CD4-positive, alpha-beta T cell treated with Interleukin-17A for 4 hours (primary cell): ENCODE measurements at places on chromosomes 3 and 15.
A peak's percentile ranks its signal among the peaks of the same experiment; 100 is the strongest.

DNA sequence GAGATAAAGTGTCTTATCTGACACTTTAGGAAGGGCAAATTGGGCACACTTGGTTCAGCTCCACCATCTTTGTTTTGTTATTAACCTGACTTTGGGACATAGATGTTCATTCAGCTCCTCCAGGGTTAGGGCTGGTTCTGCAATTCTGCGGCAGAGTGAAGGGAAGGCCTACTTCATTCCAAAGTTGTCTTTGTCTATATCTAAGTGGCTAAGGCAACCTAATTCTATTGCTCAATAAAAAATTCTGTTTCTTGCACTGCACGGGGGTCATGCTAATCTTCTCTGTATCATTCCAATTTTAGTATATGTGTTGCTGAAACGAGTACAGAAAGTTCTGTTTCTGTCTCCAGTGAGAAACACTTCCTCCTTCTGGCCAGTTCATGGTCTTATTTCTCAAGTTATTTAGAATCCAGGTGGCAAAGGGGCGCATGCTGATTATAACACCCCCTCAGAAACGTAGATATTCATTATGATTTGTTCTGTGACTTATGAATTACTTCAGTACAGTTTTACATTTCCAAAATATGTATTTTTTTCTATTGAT lies 53.5 kb downstream of the PFN2 start:
- DNase-seq: no peak

GRCh38 chr3:180855364-180855763 lies 57.1 kb upstream of the FXR1 start:
- DNase-seq: no peak

GRCh38 chr15:96075895-96076294 lies 254.6 kb upstream of the NR2F2 start:
- no peak for DNase-seq

- DNase-seq: no peak
Measured at GRCh38 chr3:131883086-131883485, 151.7 kb downstream of the CPNE4 start.

GRCh38 chr3:78338405-78338804 lies 1298.5 kb downstream of the ROBO2 start:
- DNase-seq: no peak

GRCh38 chr3:193847402-193847801 lies 254.4 kb downstream of the OPA1 start:
- DNase-seq: no peak

- no peak for DNase-seq
Measured at GRCh38 chr3:55480911-55481743, 6.0 kb downstream of the WNT5A start.

DNA sequence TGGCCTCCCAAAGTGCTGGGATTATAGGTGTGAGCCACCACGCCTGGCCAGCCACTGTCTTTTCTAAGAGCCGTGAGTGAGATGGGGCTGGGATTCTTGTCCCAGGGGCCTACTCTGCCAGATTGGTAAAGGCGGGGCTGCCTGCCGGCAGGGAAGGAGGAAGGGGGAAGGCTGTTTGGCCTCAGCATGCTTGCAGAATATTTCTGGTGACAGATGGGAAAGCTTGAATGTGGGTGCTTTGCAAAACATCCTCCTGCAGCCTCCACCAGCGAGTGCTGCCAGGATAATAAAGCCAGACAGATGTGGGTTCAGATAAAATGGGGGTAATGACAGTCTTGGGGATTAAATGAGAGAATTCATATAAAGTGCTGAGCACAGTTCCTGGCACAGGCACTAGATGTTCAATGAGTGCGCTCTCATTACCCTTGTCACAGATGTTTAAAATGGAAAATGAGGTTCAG lies 19.8 kb upstream of the ACOX2 start:
- no peak for DNase-seq

GRCh38 chr3:54476891-54477290 lies 354.5 kb downstream of the CACNA2D3 start:
- DNase-seq: no peak

DNA sequence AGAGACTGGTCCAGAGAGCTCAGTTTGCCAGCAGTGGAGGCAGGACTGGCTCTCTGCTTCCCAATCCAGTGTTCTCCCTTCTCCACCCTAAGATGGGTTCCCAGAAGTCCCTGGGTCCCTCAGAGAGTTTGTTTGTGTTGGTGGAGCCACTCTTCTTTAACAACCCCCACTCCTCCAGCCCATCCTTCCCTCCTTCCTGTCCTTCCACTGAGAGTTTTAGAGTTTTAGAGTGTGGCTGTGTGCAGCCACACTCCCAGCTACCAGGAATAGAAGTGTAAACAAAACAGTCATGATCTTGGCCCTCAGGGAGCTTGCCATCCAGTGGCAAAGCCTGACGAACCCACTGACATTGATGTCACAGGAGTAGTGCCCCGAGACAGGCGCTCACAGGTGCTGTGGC lies 12.5 kb upstream of the FBLN2 start:
- no peak for DNase-seq

DNA sequence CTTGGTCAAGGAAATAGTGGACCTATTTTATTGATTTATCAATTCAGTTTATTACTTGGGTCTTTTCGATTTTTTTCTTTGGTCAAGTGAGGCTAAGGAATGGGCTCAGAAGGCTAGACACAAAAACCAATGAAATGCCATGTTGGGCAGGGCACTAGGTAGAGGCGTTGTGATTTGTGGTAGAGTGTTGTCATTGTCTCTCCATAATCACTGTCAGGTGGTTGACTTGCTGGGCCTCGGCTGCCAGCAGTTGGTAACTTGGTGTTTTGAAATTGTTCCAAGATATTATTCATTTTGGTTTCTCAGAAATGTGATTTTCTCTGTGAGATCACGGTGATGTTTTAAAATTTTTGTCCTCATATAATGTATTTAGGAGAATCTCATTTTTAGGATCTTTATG lies 173.6 kb downstream of the KLHL25 start:
- DNase-seq: peak; percentile 20

DNA sequence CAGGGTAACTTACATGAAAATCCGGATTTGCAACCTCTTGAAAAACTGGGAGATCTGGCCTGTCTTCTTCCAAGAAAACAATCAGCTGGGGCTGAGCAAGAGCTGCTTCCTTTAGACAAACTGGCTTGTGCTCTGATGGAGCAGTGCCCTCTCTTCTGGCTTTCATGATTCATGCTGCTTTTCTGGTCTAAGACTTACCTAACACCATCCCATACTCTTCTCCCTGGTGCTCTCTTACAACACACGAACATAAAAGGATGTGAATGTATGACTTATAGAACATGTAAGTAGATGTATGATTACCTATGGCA lies 9.9 kb downstream of the TJP1 start:
- no peak for DNase-seq

DNA sequence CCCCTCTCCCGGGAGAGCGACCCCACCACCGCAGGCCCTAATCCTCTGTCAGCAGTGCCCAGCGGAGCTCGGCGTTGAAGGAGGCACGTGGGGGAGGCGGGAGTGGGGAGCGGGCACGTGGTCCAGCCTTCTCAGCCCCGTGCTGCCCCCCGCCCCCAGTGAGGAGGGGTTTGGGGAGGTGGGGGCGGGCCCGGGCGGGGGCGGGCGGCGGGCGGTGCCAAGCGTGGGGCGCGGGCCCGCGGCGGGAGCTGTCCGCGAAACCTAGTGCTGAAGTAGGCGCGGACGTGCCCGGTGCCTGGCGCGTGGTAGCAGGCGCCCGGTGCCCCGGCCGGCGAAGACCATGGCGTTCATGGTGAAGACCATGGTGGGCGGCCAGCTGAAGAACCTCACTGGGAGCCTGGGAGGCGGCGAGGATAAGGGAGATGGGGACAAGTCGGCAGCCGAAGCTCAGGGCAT lies at the start of gene CPLX3:
Gene CPLX3 (plus strand): TSS at position 264 of the 456 bp plus-strand sequence. CDS start 77 bp downstream, at position 341.
- peak; percentile 61 for DNase-seq

GRCh38 chr15:76994496-76994895 lies 430 bp upstream of the PSTPIP1 start:
- DNase-seq: peak; percentile 19

- DNase-seq: peak; percentile 76
Measured at GRCh38 chr15:72285927-72286516, 13.7 kb upstream of the PARP6 start.

GRCh38 chr3:32148351-32148750 lies 41.9 kb downstream of the GPD1L start:
- DNase-seq: no peak

GRCh38 chr15:74343127-74343796 lies 24.2 kb downstream of the CYP11A1 start:
- no peak for DNase-seq

DNA sequence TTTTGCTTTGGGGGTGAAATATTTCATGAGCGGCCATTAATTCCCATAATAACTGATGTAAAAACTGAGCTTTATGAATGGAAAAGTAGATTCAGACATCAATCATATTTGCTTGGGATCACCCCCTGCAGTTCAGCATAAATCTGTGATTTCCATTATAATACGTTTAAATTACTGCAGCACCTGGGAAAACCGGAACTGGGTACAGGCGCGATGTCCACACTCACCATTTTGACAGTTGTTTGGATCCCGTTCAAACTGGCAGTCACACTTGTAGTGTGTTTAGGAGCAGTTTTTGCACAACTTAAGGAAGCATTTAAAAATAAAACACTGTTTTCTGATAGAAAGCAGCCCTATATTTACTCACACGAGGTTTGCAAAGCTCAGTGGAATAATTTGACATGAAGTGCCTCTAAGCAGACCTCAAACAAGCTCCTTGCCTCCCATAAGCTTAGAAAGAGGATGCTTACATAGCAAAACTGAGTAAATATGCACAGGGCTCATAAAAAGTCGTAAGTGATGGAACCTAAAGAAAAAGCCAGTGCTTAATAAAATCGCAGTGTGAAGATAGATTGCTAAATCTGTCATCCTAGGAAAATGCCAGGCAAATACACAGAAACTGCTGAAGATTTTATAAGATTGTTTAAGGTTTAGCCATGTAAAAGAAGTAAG lies 377.6 kb downstream of the PTPRG start:
- no peak for DNase-seq

DNA sequence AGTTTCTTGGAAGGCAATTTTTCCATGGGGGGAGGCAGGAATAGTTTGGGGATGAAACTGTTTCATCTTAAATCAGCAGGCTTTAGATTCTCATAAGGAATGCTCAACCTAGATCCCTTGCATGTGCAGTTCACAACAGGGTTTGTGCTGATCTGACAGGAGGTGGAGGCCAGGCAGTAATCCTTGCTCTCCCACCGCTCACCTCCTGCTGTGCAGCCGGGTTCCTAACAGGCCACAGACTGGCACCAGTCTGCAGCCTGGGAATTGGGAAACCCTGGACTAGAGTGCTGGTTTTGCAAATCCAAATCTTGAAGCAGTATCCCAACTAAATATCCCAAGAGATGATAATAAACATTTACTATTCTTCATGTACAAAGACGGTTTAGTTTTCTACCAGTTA lies 256.3 kb upstream of the TMCO5A start:
- DNase-seq: no peak

DNA sequence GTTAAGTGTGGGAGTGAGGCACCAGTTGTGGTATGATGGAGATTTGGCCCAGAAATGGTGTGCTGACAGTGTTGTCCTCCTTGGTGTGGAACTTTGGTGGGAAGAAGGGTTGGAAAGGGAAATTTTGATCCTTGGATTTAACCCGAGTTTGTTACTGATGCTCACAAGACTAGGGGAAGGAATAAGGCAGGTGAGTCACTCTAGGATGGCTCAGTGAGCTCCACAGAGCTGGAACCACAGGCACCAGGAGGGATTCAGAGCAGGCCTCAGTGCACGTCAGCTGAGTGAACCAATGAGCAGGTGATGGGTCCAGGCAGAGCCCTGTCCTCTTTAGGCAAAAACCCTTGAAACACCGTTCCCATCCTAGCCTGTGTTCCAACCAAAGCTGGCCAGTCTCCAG lies 11.4 kb downstream of the CHRD start:
- DNase-seq: no peak

- DNase-seq: peak; percentile 20
Measured at GRCh38 chr3:186772281-186772694, 11.1 kb upstream of the EIF4A2 start.

- DNase-seq: no peak
Measured at GRCh38 chr3:177238686-177239216, 41.5 kb upstream of the TBL1XR1 start.

DNA sequence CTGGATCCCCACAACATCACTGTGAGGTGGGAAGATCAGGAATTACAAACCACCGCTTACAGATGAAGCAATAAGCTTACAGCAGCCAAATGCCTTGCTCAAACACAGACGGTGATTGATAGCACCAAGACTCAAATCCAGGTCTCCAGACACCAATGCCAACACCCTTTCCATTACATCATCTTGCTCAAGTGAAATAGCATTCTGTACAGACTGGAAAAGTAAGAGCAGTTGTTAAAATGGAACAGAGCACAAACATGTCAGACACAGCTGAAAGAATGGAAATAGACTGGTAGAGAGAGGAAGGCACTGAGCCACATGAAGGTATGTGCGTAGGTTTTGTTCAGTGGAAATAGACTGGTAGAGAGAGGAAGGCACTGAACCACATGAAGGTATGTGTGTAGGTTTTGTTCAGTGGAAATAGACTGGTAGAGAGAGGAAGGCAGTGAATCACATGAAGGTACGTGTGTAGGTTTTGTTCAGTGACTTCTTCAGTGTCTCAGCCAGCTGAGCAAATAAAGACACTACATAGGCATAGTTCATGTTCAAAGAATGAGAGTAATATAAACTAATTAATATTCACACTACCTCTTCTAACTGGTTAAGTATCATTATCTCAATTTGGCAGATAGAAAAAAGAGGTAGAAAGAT lies 15.6 kb downstream of the CLDN1 start:
- peak; percentile 3 for DNase-seq

GRCh38 chr15:45253330-45253729 lies 1.3 kb downstream of the SLC28A2 start:
- DNase-seq: no peak

DNA sequence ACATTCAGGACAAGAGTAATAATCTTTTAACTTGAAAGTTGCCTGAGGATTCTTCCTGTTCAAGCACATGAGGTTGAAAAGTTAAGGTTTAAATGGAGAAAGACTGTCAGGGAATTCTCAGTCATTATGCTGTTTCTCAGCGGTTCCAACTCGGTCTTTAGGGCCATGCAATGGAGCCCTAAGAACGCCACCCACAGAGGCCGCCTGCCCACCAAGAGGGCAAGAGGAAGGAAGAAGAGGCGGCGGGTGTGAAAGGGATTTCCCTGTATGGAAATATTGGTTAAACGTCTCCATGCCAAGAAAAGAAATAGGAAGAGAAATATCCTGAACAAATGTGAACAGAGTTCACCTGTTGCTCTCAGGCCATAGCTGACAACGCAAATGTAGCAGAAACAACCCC lies 234.4 kb downstream of the OCA2 start:
- DNase-seq: no peak
